ENCODE measurements at places on chromosomes 1 and 21.
A peak's percentile ranks its signal among the peaks of the same experiment; 100 is the strongest.

DNA sequence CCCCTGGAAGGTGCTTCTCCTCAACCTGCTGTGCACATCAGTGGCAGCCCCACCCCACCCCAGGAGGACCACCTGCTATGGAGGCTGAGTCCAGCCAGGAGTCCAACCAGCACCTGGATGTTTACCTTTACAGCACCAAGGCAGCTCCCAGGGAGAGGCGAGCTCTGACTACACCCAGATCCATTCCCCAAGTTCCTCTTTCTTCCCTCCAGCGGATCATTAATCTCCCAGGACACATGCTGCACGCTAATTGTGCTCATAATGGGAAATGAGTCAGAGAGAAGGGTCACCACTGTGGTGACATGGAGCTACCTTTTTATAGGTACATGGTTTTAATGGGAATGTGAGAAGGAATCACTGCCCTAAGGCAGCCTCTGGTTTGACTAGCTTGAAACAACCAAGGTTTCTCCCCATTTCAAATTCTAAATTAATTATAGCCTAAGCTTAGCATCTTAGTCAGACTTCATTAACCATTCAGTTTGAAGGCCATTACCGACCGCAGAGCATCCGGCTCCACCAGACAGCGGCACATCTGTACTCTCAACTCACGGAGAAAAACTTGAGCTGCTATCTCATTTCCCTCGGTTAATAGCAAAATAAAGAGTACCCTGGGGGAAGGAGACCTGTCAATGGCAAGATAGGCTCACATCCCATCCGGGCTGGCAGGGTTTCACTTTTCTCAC, 173.1 kb upstream of the GALNT2 start:
- H3K4me3 ChIP-seq: no peak overlapping the region
- no peaks in the 10 kb centered on the region for H3K4me1 ChIP-seq
- no peak for DNase-seq
- peaks cover 27% of the 10 kb centered on the region for H3K27me3 ChIP-seq

GRCh38 chr1:9687120-9687873, 35.8 kb downstream of the PIK3CD start:
- peaks cover 65% of the 10 kb centered on the region for H3K4me1 ChIP-seq
- peak; percentile 54 for DNase-seq
- peak overlapping the region; percentile 66 for H3K27ac ChIP-seq
- H3K4me3 ChIP-seq: peak overlapping the region; percentile 62

GRCh38 chr1:52574594-52574993, 21.7 kb upstream of the TUT4 start:
- no peak for DNase-seq
- no peak overlapping the region for H3K27ac ChIP-seq
- H3K4me1 ChIP-seq: peaks cover 15% of the 10 kb centered on the region

DNA sequence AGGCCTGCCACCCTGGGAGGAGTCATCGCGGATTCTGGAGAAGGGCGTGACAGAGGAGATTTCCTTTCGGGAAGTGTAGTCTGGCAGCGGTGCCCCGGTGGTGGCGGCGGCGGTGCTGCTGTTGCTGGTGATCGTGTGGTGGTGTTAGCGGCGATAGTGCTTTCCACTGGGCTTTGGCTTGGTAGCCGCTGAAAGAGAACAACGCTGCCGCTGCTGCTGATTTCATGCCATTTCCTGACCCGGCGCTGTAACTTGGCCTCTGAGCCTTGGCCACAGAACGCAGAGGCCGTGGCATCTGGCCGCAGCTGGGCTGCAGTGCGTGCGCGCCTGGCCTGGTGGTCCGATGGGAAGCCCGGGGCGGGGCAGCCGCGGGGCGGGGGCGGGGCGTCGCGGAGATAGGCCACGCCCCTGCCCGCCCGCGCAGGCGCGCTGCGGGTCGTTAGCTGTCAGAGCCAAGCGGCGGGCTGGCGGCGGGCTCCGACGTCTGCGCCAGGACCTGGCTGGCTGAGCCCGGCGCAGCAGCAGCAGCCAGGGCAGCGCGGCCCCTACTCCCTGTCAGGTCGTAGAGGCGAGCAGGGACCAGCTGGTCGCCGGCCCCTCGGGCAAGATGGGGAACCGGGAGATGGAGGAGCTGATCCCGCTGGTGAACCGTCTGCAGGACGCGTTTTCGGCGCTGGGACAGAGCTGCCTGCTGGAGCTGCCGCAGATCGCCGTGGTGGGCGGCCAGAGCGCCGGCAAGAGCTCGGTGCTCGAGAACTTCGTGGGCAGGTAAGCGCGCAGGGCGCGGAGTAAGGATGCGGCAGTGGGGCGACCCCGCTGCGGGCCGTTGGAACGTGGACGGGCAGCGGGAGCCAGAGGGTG, at the start of gene DNM3:
Gene DNM3 (plus strand): TSS at position 449 of the 861 bp plus-strand sequence. CDS start 159 bp downstream, at position 608.
- peaks cover 4% of the 10 kb centered on the region for H3K36me3 ChIP-seq
- DNase-seq: peak; percentile 82
- peaks cover 28% of the 10 kb centered on the region for H3K27me3 ChIP-seq

DNA sequence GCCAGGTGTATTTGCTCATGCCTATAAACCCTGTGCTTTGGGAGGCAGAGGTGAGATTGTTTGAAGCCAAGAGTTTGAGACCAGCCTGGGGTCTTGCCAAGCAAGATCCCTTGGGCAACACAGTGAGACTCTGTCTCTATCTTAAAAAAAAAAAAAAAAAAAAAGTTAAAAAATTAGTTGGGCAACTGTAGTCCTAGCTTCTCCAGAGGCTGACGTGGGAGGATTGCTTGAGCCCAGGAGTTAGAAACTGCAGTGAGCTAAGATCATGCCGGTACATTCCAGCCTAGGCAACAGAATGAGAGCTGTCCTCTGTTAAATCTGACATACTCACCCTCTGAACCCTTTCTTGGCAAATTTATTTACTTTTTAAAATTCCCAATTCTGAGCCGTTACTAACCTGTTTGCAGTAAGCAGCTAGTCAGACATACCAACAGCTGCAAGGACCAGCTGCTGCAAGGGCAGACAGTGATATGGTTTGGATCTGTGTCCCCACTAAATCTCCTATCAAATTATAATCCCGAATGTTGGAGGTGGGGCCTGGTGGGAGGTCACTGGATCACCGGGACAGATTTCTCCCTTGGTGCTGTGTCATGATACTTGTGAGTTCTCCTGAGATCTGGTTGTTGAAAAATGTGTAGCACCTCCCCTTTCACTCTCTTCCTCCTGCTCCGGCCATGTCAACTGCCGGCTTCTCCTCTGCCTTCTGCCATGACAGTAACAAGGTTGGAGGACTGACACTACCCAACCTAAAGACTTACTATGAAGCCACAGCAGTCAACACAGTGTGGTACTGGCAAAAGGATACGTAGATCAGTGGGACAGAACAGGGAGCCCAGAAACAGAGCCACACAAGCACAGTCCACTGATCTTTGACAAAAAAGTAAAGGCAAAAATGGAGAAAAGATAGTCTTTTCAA, 10.6 kb downstream of the PARP1 start:
- peaks cover 15% of the 10 kb centered on the region for H3K4me1 ChIP-seq
- no peaks in the 10 kb centered on the region for H3K27me3 ChIP-seq
- peaks cover 78% of the 10 kb centered on the region for H3K36me3 ChIP-seq

GRCh38 chr1:247347477-247348222, 16.0 kb upstream of the ZNF496 start:
- no peak overlapping the region for H3K4me3 ChIP-seq
- peaks cover 3% of the 10 kb centered on the region for H3K4me1 ChIP-seq
- no peak for DNase-seq
- peaks cover 2% of the 10 kb centered on the region for H3K27me3 ChIP-seq
- H3K27ac ChIP-seq: no peak overlapping the region

All from activated CD4-positive, alpha-beta memory T cell treated with anti-CD3 and anti-CD28 coated beads, Interleukin-2, amount 10 ng/mL, durations not matched to agents 7 days and 5 days (primary cell).